Ureter (tissue), 1 donor: ENCODE measurements at places on chromosomes 6 and 20. TPM values are rescaled to one million over a fixed set of nuclear protein-coding genes. Genes with fewer than 3 reads are reported as not detected.

Gene ENPP5
- total RNA-seq, result 12.5 TPM

- no peak for DNase-seq
Measured at GRCh38 chr6:145669627-145670034, 65.7 kb downstream of the EPM2A start.

Gene BNIP5
- total RNA-seq, result not detected

Gene CPNE1
- 200 TPM for total RNA-seq

- peak; percentile 44 for DNase-seq
Measured at GRCh38 chr6:75118925-75119515, 86.8 kb downstream of the COL12A1 start.

- no peak for DNase-seq
Measured at GRCh38 chr20:53071833-53072232, 99.7 kb downstream of the TSHZ2 start.

DNA sequence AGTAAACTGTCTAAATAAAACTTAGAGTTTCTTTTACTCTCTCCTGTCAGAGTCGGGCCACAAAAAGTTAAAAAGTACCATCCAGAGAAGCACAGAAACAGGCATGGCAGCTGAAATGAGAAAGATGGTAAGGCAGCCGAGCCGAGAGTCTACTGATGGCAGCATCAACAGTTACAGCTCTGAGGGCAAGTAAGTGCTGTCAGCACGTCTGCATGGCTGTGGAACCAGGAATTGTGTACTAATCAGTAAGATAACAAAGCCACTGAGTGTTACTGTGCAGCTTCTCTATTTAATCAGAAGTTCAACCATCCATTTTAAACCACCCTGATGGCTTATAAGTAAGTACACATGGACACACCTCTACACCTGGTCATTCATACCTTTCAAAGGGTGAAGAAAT, 231.3 kb upstream of the KCNQ5 start:
- no peak for DNase-seq

Gene SYTL3
- total RNA-seq, result 8.7 TPM

GRCh38 chr20:48096957-48097890, 311.9 kb upstream of the SULF2 start:
- DNase-seq, result no peak

Gene BTNL2
- not detected for total RNA-seq

Gene ADGB
- total RNA-seq, result not detected

Gene COL21A1
- 9.3 TPM for total RNA-seq

GRCh38 chr6:117739869-117740268, 64.6 kb downstream of the NUS1 start:
- no peak for DNase-seq

GRCh38 chr6:122604676-122605075, 5.5 kb upstream of the PKIB start:
- no peak for DNase-seq

- no peak for DNase-seq
Measured at GRCh38 chr6:93365445-93365844, 53.9 kb downstream of the EPHA7 start.

Gene SLC4A11
- 56.3 TPM for total RNA-seq

- no peak for DNase-seq
Measured at GRCh38 chr6:134525190-134525868, 207.4 kb upstream of the SGK1 start.

Gene RAET1E
- total RNA-seq, result 5.5 TPM

GRCh38 chr6:41601248-41601549, 37.1 kb upstream of the MDFI start:
- DNase-seq, result no peak

Gene ME1
- total RNA-seq, result 10.1 TPM

Gene YIPF3
- total RNA-seq, result 84.6 TPM

GRCh38 chr20:45952861-45953260, 18.4 kb downstream of the PCIF1 start:
- no peak for DNase-seq

DNA sequence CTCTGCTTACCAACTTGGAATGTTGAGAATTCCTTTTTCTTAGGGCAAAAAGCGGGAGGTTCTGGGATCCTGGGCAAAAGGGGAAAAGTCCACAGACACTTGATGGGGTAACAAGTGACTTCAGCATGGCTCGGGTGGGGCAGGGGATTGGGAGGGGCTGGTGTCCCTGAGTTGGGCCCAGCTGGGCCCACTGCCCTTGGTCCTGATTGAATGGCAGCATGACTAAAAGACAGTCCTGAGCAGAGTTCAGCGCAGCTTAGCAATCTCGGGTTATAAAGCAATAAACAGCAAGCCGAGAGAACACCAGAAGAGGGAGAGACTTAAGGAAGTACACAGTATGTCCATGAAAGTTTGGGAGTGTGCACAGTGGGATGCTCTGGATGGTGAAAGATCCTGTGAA, 5.6 kb downstream of the PPP2R5D start:
- DNase-seq, result no peak

- DNase-seq, result no peak
Measured at GRCh38 chr6:11961923-11962322, 50.2 kb upstream of the HIVEP1 start.

GRCh38 chr20:37907330-37907676, 4.4 kb downstream of the VSTM2L start:
- DNase-seq, result no peak

DNA sequence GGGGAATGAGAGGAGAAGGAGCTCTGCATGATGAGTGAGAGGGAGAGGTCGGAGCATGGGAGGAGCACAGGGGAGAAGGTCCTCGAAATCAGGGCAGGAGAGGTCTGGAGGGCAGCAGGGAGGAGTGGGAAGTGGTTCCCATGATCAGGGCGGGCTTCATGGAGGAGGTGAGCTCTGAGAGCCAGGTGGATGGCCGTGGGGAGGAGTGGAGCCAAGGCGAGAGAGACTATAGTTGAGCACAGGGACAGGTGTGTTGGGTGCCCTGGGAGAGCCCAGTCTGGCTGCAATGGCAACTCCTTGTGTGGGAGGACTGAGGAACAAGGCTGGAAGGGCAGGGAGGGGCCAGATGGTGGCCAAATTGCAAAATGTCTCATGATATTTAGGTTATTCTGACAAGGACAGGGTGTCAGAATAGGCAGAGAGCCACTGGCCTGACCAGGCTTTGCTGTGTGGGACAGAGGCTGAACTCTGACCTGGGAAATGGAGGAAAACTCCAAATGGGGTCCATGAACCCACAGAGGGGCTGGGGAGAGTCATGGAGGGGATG, 21.4 kb downstream of the TTBK1 start:
- DNase-seq, result no peak

Gene CTAGE9
- total RNA-seq, result not detected

GRCh38 chr6:127586372-127586771, 9.4 kb downstream of the C6orf58 start:
- no peak for DNase-seq

DNA sequence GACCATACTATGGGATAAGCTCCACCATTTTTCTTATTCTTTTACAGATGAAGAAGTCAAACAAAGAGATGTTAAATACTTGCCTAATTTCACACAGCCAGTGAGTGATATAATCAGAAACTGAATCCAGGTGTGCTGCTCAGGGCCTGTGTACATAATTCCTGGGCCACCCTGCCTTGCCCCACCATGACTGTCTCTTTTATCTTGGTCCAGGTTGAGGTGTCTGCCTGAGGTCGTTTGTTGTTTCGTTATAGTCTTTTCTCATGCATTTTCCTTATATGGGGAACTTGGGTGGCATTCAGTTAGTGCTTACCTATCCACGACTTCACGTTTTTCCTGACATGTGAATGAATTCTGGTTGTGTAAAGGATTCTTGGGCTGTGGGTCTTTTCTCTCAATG, 277.6 kb downstream of the COL12A1 start:
- no peak for DNase-seq

DNA sequence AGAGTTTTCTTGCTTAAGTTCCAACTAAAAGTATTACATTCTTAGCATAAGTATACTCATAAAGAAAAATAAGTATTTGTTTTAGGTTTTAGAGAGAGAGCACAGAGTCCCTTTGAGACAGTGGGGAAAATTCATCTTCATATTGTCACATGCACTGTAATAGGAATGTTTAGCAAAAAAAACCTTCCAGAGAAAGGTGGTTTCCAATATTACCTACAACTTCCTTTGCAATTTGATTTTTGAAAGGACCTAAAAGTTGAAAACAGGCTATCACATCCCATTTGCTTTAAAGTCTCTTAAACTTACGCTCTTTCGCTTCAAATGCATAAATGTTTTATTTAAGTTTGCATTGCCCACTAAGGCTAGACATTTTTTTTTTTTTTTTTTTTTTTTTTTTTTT, 86.4 kb downstream of the OPRM1 start:
- no peak for DNase-seq

DNA sequence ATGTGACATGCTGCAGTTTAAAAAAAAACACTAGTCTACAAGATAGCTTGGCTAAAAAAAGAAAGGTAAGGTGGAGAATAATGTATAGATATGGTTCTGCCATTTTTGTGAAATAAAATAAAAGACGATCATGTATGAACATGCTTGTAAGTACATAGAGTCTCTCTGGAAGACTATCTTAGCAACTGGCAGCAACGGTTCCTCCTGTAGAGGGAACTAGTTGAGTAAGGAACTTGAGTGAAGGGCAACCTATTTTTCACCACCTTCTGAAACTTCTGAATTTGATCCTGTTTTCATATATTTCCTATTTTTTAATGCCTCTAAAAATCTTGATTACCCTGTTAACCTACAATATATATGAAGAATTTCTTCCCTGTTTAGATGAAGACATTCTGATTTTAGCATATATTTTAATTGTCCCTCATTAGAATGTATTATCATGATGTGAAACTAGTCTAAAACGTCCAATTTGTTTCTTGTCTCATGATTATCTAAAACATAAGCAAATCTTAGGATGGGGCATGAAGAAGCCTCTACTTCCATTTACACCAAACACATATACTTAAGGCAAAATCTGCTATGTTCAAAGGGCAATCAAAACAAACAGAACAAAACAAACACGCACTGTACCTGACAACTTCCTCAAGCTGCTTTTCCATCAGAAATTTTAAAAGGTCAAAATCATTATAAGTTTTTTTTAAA, 202.5 kb downstream of the ISM1 start:
- DNase-seq, result no peak

DNA sequence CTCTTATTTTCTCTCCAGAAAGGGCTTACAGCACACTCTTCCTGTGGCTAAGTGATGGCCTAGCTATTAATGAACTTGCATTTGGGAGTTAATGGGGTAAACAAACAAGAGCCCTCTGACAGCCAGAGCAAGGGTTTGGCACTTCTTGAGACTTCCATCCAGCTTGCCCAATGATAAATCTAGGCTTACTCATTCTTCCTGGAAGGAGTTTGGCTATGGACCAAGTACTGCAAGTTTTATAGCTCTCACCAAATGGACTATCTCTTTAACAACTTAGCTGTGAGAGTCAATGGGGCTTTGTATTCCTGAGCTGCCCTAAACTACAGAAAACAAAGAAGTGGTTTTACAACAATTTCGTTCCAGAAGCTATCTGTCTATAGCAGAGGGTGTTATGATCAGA, 16.7 kb upstream of the PI3 start:
- DNase-seq, result no peak

Gene SUPT3H
- 17.8 TPM for total RNA-seq

DNA sequence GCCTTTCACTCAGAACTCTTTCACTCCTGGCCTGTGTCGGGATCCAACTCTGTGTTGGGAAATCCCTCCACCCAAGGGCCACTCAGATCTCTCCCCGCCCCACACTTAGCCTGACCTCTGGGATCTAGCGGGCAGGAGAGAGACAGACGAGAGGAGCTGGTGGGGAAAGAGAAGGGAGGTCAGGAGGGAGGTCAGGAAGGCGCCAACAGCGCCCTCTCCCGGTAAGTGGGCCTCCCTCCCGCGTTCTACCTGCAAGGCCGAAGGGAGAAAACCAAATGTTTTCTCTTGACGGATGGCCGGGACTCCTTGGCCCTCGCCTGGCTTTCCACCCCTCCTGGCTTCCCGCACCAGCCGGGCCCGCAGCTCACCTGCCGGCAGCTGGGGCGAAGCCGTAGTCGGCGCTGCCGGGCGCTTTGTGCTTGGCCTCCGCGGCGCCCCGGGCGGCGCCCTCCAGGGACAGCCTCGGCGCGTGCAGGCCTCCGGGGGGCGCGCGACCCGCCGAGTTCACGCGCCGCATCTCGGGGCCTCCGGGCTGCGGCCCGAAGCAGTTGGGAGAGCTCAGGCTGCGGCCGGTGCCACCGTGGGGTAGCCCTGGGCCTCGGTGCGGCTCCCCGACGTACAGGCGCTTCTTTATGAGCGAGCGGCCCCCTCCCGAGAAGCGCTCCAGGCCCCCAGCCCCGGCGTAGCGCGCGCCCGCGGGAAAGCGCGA, 38.2 kb downstream of the C6orf132 start:
- peak; percentile 50 for DNase-seq

DNA sequence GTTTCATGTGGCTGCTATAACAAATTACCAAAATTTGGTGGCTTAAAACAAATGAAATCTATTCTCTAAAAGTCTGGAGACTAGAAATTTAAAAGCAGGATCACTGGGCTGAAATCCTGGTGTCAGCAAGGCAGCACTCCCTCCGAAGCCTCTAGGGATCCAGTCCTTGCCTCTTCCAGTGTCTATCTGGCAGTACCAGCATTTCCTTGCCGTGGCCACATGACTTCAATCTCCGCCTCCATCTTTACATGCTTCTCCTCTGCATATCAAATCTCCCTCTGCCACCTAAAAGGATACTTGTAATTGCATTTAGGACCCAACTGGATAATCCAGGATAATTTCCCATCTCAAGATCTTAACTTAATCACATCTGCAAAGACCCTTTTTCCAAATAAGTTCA, 30.2 kb downstream of the ARHGAP18 start:
- no peak for DNase-seq

DNA sequence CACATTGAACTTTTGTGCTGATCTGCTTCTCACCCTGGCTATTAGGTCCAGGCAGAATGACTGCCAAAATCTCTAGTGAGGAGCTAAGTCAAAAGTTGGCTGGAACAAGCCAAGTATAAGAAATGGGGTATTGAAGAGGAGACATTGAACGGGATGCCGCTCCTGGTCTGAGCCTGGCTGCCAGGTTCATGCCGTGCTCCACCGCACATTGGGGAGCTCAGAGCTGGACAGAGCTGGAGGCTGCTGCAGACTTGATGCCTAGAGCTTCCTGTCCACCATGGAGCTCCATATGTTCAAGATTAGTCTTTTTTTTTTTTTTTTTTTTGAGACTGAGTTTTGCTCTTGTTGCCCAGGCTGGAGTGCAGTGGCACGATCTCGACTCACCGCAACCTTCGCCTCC, 4.1 kb upstream of the IFT52 start:
- no peak for DNase-seq
